ENCODE measurements at places on chromosomes 6 and 20.
A peak's percentile ranks its signal among the peaks of the same experiment; 100 is the strongest.

DNA sequence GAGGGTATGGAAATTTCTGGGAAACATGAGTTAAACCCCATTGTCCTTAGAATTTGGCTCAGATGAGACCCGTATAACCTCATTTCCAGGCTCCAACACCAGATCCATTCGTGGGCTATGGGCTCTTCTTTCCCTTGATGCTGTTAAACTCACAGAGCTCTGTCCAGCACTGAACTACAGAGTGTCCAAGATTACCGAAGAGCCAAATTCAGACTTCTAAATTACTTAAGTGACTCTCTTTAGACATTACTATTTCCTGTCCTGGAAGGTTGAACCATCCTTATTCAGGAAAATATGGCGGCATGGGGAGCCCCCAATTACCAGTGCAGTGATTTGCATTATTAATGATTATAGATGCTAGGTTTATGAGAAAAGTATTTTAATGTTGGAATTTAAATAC lies 124.9 kb upstream of the EDN1 start:
- no peak for DNase-seq

GRCh38 chr20:63394069-63394919 lies 33.1 kb upstream of the CHRNA4 start:
- no peak for DNase-seq

DNA sequence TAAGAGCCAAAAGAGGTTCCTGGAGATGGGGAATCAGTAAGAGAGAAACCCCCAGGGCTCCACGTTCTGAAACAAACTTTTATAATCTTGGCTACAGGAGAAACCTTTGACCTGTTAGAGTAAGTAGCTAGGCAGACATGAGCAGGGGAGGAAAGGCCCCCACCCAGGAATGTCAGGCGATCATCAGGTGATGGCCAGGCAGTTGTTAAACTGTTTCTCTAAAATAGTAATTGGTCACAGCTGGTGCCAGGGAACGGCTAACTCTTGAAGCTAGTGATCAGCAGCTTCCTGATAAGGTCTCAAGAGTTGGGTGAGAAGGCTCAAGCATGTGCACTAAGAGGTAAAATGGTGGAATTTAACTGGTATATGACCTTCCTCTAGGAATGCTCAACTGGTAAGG lies 263.8 kb downstream of the HDGFL1 start:
- DNase-seq: no peak

GRCh38 chr6:22411376-22412105 lies 114.7 kb upstream of the PRL start:
- DNase-seq: no peak

DNA sequence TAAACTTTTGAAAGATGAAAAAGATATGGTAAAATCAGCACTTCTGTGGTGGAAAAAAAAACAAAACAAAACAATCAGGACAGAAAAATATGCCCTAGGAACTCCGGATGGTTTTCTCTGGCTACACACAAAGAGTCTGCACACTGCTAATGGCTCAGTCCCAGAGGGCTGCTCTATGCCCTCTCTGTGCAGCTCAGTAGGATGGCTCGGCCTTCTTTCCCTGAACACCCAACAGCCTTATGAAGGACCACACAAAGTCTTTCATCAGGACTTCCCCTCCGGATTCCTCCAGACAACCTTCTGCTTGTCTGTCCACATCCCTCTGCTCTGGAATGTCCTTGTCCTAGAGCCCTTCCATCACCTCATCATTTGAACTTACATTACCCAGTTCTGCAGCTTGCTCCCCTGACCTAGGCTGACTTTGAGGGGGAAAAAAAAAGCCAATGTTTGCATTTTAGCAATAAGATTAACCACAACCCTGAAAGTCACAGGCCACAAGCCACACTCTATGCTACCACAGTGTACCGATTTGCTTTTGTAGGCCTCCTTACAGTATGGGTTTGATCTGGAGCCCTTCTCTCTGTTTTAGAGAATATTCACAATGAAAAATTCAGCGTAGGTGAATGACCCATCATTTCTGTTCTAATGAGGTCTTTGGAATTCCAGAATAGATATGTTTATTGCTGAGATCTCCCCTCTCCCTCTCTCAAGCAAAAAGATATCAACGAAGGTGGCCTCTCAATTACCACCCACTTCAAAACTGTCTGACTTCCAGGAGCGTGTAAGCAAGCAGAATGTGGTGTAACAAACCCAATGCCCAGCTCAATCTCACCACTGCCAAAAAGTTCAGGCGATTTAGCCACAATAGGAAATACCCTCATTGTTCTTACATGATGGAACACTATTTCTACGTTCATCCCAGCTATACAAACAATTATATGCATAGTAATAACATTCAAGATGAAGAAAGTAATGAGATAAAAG lies 164.0 kb downstream of the GMDS start:
- peak; percentile 15 for DNase-seq

All from activated T-cell treated with anti-CD3 and anti-CD28 coated beads for 48 hours (primary cell).